ENCODE measurements at places on chromosomes 2 and 18. TPM values are rescaled to one million over a fixed set of nuclear protein-coding genes. Genes with fewer than 3 reads are reported as not detected.
A peak's percentile ranks its signal among the peaks of the same experiment; 100 is the strongest.

GRCh38 chr18:36850527-36851201 is 21.7 kb downstream of the KIAA1328 start:
- DNase-seq: peak; percentile 90

MC4R gene
- total RNA-seq: not detected

REG1B gene
- not detected for total RNA-seq

DNA sequence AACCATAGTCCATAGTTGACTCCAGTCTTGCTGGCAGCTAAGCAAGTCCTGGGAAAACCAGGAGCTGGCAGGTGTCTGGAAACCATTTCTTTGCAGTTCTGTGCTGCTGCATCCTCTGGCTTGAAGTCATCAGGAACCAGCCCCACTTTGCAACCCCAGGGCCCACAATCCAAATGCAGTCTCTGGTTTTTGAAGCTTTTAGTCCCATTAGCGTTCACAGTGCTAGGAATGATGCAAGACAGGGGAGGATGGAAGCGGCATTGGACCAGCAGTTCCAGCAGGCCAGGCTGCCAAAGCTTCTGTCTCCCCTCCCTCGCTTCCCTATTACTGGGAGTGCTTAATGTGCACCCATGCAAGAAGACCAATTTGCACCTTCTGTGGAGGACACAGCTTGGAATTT is 106.4 kb downstream of the ZBTB7C start:
- no peak for DNase-seq

SPC25 gene
- total RNA-seq: 34.6 TPM

DNA sequence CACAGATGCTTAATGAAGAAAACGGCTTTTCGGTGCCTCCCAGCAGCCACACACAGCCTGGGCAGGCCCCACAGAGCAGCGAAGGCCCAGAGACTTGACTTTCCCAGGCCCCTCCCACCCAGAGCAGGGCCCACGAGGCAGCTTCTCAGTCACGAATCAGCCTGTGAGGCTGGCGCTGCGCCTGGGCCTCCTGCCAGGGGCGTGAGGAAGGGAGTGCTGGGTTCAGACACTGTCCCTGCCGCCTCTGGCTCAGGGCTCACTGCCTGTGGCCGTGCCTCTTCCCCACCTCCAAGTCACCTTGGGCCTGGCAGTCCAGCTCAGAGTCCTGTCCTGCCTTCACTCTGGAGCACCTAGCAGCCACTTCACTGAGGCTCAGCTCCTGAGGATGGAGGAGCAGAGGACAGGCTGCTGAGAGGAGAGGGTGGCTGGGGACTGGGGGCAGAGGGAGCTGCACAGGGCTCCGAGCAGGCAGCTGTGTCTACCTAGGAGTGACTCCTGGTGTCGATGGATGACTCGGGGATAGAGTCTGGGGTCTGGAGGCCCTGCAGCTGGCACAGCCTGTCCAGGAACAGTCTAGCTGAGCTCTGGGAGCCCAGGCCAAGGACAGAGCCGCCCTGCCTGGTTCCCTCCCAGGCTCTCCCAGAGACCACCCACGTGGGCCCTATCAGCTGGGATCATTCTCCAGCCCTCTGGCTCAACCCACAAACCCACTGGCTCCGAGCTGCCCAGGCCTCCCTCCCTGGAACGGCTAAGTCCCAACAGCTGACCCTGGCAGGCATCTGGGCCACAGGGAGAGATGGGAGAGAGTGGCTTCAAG is 36.4 kb upstream of the FOSL2 start:
- peak; percentile 87 for DNase-seq
